Fibroblast of lung (primary cell): ENCODE measurements at places on chromosomes 6 and 20.

DNA sequence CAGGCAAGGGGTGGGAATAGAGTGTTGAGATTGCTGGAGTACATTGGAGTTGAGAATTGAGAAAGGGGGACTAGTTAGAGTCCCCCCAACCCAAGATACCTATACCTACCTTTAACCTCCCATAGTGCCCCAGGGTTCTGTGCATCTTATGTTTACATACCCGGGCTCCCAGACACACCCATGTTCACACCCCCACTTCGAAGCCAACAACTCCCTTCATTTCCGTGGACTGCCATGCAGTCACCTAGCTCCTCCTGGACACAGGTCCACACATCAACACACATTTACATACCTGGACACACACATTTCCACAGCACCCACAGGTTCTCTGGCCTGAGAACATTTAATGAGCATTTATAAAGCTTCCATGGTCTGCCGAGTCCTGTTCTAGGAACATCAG is 5.1 kb downstream of the TMEM63B start:
- no peak for DNase-seq

DNA sequence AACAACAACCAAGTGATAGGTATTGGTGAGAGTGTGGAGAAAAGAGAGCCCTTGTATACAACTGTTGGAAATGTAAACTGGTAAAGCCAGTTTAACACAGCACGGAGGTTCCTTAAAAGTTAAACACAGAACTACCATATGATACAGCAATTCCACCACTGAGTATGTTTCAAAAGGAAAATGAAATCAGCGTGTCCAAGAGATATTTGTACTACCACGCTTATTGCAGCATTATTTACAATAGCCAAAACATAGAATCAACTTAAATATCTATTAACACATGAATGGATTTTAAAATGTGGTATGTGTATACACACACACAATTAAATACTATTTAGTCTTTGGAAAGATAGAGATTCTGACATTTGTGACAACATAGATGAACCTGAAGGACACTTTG is 1.1 kb downstream of the PTCHD4 start:
- DNase-seq = peak; percentile 26

DNA sequence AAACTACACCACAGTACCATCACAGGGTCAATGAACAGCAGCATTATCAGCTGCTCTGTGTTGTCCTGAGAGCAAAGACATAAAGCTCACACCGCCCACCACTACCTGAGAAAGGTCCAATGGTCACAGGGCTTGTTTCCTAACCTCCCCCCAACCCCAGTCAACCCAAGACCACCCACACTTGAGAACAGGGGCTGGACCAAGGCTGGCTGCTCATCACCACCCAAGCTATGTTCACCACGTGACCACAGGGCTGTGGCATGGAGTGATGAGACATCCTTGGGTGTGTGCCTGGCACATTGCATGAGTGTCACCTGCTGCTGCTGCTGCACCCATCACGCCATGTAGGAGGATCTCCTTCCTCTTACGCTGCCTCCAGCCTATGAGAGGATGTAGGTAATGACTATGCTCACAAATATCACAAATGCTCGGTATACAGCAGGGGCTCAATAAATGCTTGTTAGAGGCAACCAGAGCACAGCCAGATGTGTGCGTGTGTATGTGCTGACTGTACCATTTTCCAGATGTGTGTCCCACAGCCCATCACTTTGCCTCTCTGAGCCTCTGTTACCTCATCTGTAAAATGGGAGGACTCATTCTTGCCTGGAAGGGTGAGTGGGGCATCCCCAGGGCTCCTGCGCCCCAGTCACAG is 23.3 kb upstream of the SIRPA start:
- no peak for DNase-seq

- DNase-seq = no peak
Measured at GRCh38 chr6:123972600-123973294, 169.1 kb downstream of the NKAIN2 start.

- peak; percentile 90 for DNase-seq
Measured at GRCh38 chr6:14732844-14733757, 512.8 kb upstream of the JARID2 start.

GRCh38 chr6:125991653-125992052 is 5.3 kb downstream of the TRMT11 start:
- DNase-seq = no peak

- DNase-seq = no peak
Measured at GRCh38 chr6:161677188-161677587, 403.3 kb upstream of the AGPAT4 start.

DNA sequence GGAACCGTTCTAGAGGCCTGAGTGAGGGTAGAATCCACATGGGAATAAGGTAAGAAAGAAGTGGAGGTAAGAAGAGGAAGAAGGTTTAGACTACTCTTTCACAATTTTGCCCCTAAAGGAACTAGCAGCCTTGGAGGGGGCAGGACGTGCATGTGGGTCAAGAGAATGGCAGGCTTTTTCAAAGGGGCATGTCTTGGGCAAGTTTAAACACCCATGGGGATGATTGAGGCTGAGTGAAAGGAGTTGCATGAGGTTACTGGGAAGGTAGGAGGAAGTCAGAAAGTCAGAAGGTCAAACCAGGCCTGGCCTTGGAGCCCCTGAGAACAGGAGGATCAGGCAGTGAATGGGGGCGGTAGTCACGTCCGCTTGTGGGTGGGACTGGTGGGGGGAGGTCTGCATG is 10.2 kb downstream of the ADA start:
- no peak for DNase-seq

GRCh38 chr6:12394170-12394569 is 104.0 kb downstream of the EDN1 start:
- DNase-seq = no peak

DNA sequence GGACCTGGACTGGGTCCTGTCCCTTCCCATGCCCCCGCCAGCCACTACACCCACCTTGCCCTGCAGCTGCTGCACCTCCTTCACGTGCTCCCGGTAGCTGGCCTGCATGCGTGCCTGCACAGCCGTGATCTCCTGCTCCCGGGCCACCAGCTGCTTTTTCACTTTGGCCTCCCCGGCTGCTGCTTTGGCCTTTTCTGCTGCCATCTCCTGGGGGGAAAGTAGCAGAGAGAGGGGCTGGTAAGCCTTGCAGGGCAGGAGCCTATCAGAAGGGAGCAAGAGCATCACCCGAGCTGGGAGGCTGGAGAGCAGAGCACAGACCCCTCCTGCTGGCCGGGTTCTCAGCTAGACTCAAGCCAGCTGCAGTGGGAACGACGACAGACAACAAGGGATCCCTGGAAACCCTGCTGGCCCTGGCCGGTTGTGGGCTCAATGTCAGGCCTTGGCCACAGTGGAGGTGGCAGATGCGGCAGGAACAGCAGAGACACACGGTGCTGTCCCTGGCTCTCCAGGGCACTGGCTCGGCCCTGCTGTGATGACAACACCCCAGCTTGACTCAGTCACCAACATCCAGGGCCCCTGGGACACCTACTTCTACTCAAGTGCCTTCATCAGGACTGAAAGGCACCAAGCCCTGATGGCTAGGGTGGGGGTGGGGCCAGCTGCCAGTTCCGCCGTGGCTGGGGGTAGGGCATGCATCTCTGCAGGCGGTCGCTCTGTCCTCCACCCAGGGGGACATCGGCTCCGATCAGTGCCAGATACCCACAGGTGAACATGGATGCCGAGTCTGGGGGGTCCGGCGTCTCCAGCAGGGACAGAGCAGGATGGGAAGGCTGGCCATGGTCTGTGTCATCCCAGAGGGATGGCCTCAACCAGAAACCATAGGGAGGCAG is 45.3 kb downstream of the RRBP1 start:
- no peak for DNase-seq

DNA sequence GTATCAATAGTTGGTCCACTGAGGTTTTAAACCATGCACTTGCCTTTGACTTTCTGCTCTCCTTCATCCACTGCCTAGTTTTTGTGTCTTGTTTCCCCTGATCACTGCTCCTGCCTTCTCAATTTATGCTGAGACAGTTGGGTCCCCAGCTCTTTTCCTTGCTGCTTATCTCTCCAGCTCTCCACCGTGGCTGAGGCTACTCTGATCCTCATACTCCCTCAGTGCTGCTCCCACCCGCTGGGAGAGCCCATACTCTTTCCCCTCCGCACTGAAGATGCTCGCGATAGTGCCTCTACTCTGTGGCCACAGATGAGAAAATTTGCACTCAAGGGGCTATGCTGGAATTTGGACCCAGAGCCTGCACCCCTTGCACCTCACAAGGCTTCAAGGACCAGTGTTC is 3.4 kb upstream of the THBD start:
- DNase-seq = no peak
